ENCODE measurements at places on chromosomes 7 and 10. TPM values are rescaled to one million over a fixed set of nuclear protein-coding genes. Genes with fewer than 3 reads are reported as not detected.

The FOXI2 gene
- not detected for total RNA-seq

GRCh38 chr7:44654255-44654796, 47.9 kb downstream of the OGDH start:
- no peaks in the 10 kb centered on the region for H3K27me3 ChIP-seq
- no peaks in the 10 kb centered on the region for H3K4me1 ChIP-seq
- no peak for DNase-seq
- peaks cover 35% of the 10 kb centered on the region for H3K36me3 ChIP-seq

GRCh38 chr7:14207711-14208110, 218.2 kb upstream of the ETV1 start:
- no peaks in the 10 kb centered on the region for H3K4me1 ChIP-seq
- no peak overlapping the region for H3K27ac ChIP-seq
- H3K36me3 ChIP-seq = no peaks in the 10 kb centered on the region
- no peak overlapping the region for H3K4me3 ChIP-seq
- no peak for DNase-seq

The KAT6B gene
- 21.7 TPM for total RNA-seq

- H3K4me1 ChIP-seq = peaks cover 21% of the 10 kb centered on the region
- H3K4me3 ChIP-seq = no peak overlapping the region
- peaks cover 11% of the 10 kb centered on the region for H3K36me3 ChIP-seq
- DNase-seq = peak; percentile 18
- H3K27ac ChIP-seq = no peak overlapping the region
Observed at GRCh38 chr10:74058658-74059057, 60.7 kb downstream of the VCL start.

DNA sequence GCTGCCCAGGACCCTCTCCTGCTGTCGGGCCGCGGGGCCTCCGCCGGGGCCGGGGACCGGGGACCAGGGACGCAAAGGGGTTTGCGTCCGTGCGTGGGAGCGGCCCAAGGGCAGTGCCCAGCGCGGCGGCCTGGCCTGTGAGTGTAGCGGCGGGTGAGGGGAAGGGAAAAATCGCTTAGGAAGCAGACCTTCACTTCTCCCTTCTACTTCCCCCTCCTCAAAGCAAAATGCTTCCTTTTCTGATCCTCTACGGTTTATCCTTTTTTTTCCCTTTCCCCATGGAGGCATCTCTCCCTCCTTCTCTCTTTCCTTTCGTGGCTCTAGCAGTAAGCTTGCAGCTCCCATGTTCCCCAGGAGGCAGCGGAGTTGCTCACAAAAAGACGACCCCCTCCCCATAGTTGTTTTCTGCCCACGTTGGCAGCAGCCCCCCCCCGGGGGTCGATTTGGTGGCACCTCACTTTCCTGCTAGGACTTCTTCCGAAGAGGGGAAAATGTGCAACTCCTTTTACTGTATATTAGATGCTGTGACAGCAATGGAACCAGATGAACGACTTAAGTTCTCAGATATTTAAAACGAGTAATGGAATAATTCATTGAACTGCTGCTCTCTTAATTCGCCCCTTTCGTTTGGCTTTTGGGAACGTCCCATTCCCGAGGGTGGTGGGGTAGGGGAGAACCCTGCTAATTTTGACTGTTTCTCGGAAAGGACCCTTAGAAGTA, 724 bp downstream of the CAPZA2 start:
- peaks cover 3% of the 10 kb centered on the region for H3K4me1 ChIP-seq
- no peaks in the 10 kb centered on the region for H3K27me3 ChIP-seq
- DNase-seq = no peak

- DNase-seq = no peak
- H3K4me3 ChIP-seq = no peak overlapping the region
- H3K27me3 ChIP-seq = no peaks in the 10 kb centered on the region
- H3K4me1 ChIP-seq = no peaks in the 10 kb centered on the region
- no peaks in the 10 kb centered on the region for H3K36me3 ChIP-seq
Observed at GRCh38 chr7:78734626-78735025, 718.8 kb downstream of the MAGI2 start.

The NACAD gene
- total RNA-seq = 21.6 TPM

- no peaks in the 10 kb centered on the region for H3K36me3 ChIP-seq
- peak overlapping the region; percentile 87 for H3K27ac ChIP-seq
- DNase-seq = no peak
- no peak overlapping the region for H3K4me3 ChIP-seq
- H3K4me1 ChIP-seq = peaks cover 25% of the 10 kb centered on the region
Observed at GRCh38 chr10:13960603-13961002, 370.1 kb downstream of the FRMD4A start.

DNA sequence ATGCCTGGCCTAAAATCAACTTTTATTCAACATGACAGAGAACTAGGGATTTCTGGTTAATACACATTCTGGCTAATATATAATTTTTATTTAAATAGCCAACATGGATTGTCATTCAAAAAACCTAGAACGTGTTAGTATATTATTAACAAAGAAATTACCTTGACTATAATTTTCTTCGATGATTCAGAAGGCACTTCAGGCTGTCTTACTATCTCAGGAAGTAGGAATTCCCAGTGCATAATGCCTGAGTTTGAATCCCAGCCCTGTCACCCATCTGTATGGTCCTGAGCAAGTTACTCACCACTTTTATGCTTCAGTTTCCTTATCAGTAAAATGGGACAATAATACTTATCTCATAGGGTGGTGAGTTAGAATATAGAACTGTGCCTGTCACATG, 106.2 kb downstream of the SORCS1 start:
- H3K36me3 ChIP-seq = no peaks in the 10 kb centered on the region
- no peak overlapping the region for H3K27ac ChIP-seq

- H3K4me3 ChIP-seq = no peak overlapping the region
- no peak for DNase-seq
- H3K36me3 ChIP-seq = no peaks in the 10 kb centered on the region
Observed at GRCh38 chr7:132337450-132338080, 238.7 kb downstream of the PLXNA4 start.

The ANKRD26 gene
- 7.9 TPM for total RNA-seq

DNA sequence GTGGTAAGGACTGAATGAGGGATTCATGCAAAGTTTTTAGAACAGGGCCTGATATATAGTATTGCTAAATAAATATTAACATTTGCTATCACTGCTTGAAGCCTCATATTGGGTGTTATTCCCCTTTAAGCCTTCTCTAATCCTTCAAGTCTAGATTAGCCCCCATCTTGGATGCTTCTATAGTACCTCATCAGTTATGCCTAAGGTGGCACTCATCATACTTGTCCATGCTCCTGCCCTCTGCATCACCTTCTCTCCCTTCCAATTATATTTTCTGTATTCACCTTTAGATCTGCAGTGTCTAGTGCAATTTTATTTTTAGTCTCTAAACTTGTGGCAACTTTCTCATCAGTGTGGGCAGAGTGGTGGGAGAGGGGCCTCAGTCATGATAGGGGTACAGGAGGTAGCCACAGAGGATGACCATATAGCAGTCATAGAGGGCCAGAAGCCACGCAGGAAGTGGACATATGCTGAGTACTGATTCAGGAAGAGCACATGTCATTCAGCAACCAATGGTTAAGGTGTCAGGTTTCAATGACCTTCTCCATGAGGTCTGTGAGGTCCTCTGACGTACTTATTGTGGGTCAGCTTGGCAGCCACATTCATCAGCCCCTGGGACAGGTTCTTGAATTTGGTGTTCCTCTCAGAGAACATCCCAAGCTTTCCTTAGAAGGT, 2.5 kb downstream of the ENTPD1 start:
- H3K27me3 ChIP-seq = no peaks in the 10 kb centered on the region
- H3K27ac ChIP-seq = no peak overlapping the region
- H3K4me1 ChIP-seq = no peaks in the 10 kb centered on the region
- no peak for DNase-seq
- no peak overlapping the region for H3K4me3 ChIP-seq
- H3K36me3 ChIP-seq = no peaks in the 10 kb centered on the region

DNA sequence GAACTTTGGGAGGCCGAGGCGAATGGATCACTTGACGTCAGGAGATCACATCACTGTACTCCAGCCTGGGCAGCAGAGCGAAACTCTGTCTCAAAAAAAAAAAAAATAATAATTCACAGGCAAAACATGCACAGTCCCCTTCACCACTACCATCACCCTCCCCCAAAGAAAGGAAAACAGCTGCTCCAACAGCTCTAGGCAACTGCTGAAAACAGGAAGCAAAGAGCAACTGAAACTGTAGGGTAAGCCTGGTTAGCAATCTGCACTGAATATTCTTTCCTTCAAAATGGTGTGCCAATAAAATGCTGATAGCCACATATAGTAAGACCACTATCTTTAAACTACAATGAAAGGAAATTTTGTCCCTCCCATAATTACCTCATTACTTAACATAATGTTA, 11.8 kb downstream of the NT5C2 start:
- peaks cover 7% of the 10 kb centered on the region for H3K36me3 ChIP-seq
- H3K4me3 ChIP-seq = no peak overlapping the region
- H3K4me1 ChIP-seq = no peaks in the 10 kb centered on the region
- H3K27me3 ChIP-seq = no peaks in the 10 kb centered on the region

The PRPS1L1 gene
- not detected for total RNA-seq

DNA sequence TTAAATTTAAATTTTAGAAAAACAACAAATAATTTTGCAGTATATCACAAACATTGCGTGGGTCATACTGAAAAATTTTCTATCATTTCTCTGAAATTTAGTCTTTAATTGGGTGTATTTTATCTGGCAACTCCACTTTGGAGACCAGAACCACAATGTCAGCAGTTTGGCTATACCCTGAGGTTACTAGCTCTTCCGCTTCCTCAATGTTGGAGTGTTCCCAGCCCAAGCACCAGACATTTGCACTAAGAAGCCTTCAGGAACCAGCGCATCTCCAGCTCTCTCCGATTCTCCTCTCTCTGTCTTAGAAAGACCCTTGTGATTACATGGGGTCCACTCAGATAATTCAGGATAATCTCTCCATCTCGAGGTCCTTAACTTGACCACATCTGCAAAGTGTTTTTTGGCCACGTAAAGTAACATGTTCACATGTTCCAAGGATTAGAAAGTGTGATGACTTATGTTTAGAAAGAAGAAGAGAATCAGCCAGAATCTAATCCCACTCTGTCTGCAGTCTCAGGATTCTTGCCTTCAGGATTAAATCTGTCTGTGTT, 43.1 kb upstream of the ADRB1 start:
- H3K4me1 ChIP-seq = no peaks in the 10 kb centered on the region
- no peak overlapping the region for H3K27ac ChIP-seq
- H3K36me3 ChIP-seq = no peaks in the 10 kb centered on the region
- no peak for DNase-seq

GRCh38 chr10:88159127-88159829, 295.9 kb downstream of the PTEN start:
- peaks cover 39% of the 10 kb centered on the region for H3K4me1 ChIP-seq
- DNase-seq = no peak
- no peaks in the 10 kb centered on the region for H3K27me3 ChIP-seq
- H3K36me3 ChIP-seq = no peaks in the 10 kb centered on the region
- H3K27ac ChIP-seq = peak overlapping the region; percentile 56

- no peak overlapping the region for H3K4me3 ChIP-seq
- no peaks in the 10 kb centered on the region for H3K36me3 ChIP-seq
- H3K4me1 ChIP-seq = peaks cover 4% of the 10 kb centered on the region
- DNase-seq = no peak
Observed at GRCh38 chr7:3089493-3089892, 45.8 kb upstream of the CARD11 start.

DNA sequence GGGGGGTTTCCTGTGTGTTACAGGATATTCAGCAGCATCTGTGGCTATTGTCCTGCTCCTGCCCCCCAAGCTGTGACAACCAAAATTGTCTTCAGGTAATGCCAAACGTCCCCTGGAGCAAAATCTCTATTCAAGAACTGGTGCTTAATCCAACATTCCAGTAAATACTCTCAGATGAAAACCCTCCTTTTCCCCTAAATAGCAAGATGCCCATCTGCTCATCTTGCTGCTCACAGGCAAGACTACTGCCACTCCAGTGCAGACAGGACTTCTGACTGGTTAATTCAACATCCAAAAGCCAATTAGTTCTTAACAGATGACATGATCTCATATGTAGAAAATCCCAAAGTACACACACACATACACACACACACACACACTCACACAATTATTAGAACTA, 20.5 kb upstream of the JAZF1 start:
- no peaks in the 10 kb centered on the region for H3K36me3 ChIP-seq
- no peaks in the 10 kb centered on the region for H3K27me3 ChIP-seq
- H3K4me1 ChIP-seq = no peaks in the 10 kb centered on the region
- no peak overlapping the region for H3K4me3 ChIP-seq
- DNase-seq = no peak
- no peak overlapping the region for H3K27ac ChIP-seq

DNA sequence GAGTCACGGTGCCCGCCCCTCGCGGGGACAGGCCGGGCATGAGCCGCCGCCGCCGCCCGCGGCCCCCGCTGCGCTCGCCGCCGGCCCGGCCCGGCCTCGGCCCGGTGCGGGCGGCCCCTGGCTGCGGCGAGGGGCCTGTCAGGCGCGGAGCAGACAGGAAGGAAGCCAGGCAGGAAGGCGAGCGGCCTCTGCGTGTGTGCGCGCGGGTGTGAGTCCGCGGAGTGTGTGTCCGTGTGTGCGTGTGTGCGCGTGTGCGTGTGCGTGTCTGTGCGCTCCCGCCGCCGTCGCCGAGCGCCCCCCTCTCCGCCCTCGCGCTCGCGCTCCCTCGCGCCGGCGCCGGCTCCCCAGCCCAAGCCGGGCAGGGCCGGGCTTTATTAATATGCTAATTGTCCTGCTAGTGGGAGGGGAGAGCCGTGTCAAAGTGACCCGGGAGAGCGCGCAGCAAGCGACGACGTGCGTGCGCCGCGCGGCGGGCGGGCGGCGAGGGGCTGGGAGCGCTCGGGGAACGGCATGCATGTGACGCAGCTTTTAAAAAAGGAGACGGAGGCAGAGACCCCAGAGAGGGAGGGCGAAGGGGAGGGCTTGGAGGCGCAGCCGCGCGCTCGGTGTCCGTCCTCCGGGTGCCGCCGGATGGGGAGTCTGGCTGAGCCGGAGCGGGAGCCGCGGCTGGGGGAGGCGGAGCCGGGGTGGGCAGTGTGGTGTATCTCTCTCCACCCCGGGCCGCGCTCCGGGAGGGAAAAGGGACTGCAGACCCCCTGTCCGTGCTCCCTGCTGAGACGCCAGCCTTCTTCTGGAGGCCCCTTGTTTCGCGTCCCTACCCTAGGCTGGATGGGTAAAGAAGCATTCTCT, at the start of gene LDB1:
LDB1 (minus strand) TSS at position 227 of the 849 bp plus-strand sequence. CDS start 258 bp downstream, outside the sequence.
- no peaks in the 10 kb centered on the region for H3K36me3 ChIP-seq
- peaks cover 50% of the 10 kb centered on the region for H3K4me1 ChIP-seq
- no peaks in the 10 kb centered on the region for H3K27me3 ChIP-seq
- peak within 1 kb of the TSS; percentile 73 for H3K27ac ChIP-seq

The ATP6V0A4 gene
- total RNA-seq = 0.25 TPM

DNA sequence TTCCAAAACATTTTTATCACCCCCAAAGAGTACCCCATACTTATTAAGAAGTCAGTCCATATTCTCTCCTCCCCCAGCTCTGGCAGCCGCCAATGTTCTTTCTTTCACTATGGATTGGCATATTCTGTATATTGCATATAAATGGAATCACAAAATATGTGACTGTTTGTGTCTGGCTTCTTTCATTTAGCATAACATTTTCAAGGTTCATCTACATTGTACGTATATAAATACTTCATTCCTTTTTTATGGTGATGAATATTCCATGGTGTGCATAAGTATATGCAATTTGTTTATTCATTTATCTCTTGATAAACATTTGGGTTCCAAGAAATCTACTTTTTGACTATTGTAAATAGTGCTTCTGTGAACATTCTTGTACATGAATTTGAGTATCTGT, 653.1 kb downstream of the XPNPEP1 start:
- no peaks in the 10 kb centered on the region for H3K4me1 ChIP-seq
- H3K36me3 ChIP-seq = no peaks in the 10 kb centered on the region
- no peak overlapping the region for H3K27ac ChIP-seq
- no peaks in the 10 kb centered on the region for H3K27me3 ChIP-seq

GRCh38 chr10:103021900-103022293, 103.8 kb downstream of the CNNM2 start:
- DNase-seq = peak; percentile 62
- no peaks in the 10 kb centered on the region for H3K36me3 ChIP-seq
- H3K4me1 ChIP-seq = no peaks in the 10 kb centered on the region
- no peak overlapping the region for H3K4me3 ChIP-seq
- H3K27ac ChIP-seq = peak overlapping the region; percentile 48
- H3K27me3 ChIP-seq = no peaks in the 10 kb centered on the region

The PRKAG2 gene
- total RNA-seq = 26.9 TPM

Data from astrocyte (in vitro differentiated cells and primary cell).